Kidney epithelial cell (primary cell): ENCODE measurements at places on chromosomes 6 and 20. TPM values are rescaled to one million over a fixed set of nuclear protein-coding genes. Genes with fewer than 3 reads are reported as not detected.
A peak's percentile ranks its signal among the peaks of the same experiment; 100 is the strongest.

DNA sequence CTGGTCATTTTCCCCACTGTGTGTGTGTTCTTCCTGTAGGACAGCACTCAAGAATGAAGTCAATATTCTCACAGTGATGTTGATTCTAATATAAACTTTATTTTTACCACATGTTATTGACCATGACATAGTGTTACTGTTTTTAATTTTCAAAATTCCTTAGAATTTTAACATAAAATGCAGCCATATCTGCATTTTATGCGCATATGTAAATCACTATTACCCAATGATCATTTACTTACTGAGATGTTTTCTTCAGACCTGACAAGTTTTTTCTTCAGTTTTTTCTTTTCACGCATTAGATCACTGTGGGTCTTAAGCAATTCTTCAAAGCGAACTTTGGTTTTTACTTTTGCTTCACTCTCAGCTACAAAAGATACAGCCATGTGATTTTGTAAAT, 7.2 kb downstream of the AHI1 start:
- no peak for DNase-seq

DNA sequence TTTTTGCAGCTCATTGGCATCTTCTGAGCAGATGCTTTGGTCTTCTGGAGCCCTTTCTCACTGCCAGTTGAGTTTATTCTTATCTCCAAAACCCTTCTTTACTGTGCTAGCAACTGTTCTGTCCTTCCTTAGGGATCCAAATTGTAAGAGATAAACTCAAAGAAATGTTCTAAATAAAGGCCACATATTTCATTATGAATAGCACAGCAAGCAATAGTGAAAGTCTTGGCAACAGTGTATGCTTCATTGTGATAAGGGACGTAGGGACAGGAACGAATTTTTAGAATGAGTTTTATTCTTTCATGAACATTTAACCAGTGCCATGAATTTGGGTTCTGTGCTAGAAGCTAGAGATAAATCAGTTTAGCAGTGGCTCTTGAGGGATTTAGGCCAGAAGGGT, 61.1 kb downstream of the LRRC1 start:
- no peak for DNase-seq

GRCh38 chr20:46347841-46348803, 39.8 kb upstream of the CDH22 start:
- DNase-seq = no peak

GRCh38 chr6:143940011-143940597, 68.0 kb downstream of the PLAGL1 start:
- no peak for DNase-seq

DNA sequence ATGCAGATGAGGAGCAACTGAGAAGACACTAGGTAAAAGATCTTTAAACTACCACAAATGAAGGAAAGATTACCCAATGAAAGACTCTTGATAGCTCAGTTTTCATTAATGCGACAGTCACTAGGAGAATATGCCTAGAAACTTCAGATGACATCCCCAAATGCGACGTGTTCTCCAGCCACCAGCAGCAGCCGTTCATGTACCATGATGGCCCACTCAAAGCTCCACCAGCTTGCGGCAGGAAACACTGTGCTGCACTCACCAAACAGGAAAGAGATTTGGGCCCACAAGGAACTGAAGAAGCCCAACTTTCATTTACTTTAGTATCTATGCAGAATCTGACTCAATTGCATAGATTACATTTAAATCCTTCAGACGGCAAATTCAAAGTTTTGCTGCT, 7.5 kb downstream of the DIDO1 start:
- no peak for DNase-seq

DNA sequence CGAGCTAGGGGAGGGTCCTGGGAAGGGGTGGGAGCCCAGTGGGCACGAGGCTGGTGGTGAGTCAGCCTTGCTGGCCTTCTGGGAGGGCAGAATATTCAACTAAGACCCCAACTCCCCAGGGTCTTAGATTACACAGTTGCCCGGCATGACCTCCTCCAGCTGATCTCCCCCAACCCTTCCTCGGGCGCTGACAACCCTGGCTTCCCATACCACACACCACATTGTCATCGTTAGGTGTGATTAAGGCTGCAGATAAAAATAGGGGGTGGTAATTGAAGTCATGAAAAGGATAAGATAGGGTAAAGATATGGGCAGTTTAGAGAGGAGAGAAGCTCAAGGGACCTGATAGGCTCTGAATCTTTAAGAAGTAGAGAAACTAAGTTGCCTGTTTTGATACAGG, 10.5 kb downstream of the CDC40 start:
- DNase-seq = no peak

GRCh38 chr6:38509713-38510112, 130.0 kb downstream of the BTBD9 start:
- peak; percentile 39 for DNase-seq

- DNase-seq = no peak
Observed at GRCh38 chr6:25089442-25089841, 153.7 kb upstream of the RIPOR2 start.

DNA sequence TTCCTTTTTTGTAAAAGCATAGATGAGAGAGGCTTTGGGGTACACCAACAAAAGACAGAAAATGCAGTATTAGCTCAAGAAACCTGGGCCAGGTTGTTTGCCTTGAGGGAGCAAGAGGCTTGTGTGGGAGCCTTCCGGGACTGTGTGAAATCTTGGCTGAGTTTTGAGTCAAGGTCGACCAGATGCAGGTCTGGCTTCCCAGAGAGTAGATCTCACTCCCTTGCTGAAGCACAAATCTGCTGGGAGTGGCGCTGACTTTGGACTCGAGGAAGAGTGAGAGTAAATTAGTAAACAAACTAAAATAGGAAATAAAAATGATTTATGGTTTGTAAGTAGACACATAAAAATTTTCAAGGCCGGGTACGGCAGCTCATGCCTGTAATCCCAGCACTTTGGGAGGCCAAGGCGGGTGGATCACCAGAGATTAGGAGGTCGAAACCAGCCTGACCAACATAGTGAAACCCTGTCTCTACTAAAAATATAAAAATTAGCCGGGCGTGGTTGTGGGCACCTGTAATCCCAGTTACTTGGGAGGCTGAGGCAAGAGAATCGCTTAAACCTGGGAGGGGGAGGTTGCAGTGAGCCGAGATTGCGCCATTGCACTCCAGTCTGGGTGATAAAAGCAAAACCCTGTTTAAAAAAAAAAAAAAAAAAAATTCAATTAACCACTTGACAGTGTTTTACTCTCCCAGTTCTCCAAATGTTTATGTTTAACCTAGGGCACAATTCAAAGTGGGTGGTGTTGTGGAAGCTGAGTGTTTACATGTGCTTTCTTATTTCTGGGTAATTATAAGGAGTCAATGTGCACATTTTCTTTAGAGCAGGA, 27.7 kb upstream of the EDN1 start:
- no peak for DNase-seq

DNA sequence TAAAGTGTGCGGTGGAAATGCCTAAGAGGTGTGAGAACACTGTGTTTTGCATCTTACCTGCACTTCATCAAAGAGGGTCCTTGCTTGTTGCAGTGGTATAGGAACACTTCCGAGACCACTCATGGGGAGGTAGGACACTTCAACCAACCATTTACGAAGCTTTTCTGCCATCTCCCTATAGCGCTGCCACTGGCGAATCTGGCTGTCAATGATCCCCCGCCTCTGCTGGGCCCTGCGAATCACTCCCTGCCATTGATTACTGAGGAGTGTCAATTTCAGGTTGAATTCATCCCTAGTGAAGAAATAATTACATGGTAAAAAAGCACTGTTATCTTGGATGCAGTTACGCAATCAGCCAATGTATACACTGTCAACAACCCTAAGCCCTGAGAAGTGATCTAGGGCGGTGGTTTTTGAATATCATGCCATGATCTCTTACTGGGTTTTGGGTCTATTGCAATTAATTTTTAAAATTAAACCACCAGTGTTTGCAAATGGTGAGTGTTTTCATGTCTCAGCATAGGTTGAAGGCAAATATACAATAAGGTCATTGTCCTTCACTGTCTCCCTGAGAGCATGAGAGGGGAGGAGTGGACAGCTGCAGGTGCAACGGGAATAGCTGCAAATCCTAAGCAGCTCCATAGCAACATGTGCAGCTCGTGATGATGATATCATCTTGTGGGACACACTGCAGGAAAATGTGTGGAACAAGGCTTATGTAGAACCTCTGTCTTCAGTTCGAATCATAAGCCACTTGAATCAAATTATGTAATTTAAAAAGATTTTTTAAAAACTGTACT, 400.6 kb downstream of the ESR1 start:
- no peak for DNase-seq

DNA sequence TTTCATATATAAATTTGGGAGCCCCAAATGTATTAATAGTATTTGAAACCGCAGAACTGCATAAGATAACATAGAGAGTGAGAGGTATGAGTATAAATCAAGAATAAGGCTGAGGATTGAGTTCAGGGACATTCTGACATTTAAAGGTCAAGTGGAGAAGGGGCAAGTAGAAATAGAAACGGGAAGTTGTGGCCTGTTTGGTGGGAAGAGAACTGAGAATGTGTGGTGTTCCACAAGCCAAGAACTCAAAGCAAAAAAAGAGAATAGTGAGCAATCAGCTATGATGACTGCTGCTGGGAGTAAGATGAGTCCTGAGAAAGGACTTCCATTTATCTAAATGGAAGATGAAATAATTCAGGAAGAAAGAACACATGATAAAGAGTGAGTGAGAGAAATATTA, 418.4 kb downstream of the CD109 start:
- DNase-seq = no peak

DNA sequence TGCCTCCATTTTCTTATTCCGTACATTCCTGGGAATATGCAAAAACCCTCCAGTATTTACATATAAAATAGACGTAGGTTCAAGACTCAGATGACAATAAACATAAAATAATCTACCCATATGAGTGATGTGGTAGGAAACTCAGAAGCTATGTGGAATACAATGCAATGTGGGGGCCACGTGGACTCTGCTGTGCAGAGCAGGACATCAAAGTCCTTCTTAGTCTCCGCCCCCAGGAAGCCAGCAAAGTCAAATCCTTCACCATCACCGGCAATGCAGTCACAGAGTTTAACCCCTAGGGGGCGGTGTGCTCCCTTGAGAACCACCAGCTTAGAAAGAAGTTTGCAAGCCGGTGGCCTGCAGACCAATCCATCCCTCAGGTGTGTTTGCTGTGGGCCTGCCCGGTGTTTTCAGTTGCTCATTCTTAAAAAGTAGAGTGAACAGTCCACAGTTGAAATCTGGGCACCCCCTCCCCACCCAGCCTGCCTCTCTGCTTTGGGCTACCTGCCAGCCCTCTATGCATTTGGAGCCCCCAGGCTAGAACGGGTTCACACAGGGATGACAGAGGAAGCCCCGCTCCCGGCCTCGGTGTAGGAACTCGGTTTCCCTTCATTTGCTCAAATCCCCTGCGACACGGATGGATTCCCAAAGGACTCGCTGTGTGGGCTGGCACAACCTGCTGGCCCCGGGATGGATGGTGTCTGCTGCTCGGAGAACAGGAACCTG, 59.9 kb downstream of the SULF2 start:
- peak; percentile 50 for DNase-seq

- peak; percentile 18 for DNase-seq
Observed at GRCh38 chr6:22954749-22955385, 385.5 kb downstream of the HDGFL1 start.

GRCh38 chr6:71544906-71545305, 256.3 kb downstream of the OGFRL1 start:
- no peak for DNase-seq

DNA sequence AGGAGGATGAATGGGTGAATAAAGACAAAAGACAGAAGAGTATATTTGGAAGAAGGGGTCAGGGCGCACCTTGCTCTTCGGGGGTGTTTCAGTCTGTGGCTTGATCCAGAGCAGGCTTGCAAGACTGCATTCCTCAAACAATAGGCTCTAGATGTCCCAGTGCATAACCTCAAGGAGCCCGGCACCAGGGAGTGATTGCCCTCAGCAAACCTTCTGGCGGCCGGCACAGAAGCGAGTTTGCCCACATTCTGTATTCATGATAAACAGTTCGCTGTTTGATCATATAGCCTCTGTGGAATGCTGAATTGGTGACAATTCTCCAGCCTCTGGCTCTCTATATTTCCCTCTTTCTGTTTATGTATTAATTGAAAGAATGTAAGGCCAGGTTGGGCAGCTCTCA, 29.7 kb upstream of the HLA-DRB5 start:
- no peak for DNase-seq

TPX2 gene
- total RNA-seq = 16.0 and 16.1 TPM in 2 replicates

APOBEC2 gene
- not detected in 2 replicates for total RNA-seq

CNR1 gene
- 0.92 and 1.2 TPM in 2 replicates for total RNA-seq

RTF2 gene
- total RNA-seq = 61.9 and 68.5 TPM in 2 replicates

GABRR1 gene
- total RNA-seq = not detected in 2 replicates

FLRT3 gene
- total RNA-seq = 3.3 and 3.9 TPM in 2 replicates
